ENCODE measurements at places on chromosomes 5 and 9.

DNA sequence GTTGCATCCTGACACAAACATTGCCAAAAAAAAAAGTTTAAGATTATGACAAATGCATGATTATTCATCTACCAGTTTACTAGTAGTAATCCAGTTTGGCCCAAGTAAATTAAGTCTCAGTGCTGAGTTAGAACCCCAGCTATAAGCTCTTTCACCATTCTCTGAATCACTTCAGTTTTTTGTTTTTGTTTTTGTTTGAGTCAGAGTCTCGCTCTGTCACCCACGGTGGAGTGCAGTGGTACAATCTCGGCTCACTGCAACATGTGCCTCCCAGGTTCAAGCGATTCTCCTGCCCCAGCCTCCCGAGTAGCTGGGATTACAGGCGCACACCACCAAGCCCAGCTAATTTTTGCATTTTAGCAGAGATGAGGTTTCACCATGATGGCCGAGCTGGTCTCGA is 1.5 kb upstream of the PCYOX1L start:
- no peak for DNase-seq

DNA sequence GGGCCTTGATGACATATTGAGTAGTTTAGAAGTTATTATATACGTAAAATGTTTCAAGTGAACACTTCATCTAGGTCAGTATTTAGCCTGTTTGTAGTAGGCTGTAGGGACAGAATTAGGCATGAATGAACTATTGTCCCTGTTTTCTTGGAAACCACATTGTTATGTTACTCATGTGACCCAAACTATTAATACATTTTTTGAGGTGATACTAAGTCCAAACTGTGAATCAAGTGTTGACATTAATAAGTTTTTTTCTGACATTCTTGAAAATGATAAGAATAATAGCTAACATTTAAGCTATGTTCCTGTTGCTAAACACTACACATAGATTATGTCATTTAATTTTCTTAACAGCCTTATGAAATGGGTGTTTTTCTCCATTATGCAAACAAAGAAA is 1642.7 kb upstream of the WWC1 start:
- no peak for DNase-seq

DNA sequence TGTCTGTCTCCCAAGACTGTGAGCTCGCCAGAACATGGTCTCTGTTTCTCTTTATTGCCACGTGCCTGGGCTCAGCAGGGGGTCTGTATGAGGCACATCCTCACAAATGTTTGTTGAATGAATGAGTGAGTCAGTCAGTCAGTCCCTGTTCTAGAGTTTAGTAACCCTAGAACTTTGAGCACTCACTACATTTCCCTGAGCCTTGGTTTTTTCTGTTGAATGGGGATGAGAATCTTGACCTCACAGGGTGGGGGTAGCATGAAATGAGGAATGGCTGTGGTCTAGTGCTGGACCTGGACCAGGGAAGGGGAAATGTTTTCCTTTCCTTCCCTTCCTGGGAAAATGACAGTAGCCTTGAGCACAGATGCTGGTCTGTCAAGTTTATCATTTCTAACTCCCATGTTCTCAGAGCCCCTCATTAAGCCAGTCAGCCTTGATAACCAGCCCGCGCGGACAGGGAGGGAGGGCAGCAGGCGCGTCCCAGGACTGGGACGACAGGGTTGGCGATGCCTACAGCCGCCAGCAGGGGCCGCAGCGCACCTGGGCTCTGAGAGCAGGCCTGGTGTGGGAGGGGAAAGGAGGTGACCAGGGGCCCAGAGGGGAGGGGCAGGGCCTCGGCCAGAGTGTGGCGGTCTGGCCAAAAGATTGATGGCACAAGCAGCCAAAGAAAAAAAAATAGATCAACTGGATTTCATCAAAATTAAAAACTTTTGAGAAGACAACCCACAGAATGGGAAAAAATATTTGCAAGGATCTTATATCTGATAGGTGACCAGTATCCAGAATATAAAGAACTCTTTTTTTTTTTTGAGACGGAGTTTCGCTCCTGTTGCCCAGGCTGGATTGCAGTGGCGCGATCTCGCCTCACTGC is 24.1 kb upstream of the WNK2 start:
- DNase-seq: peak; percentile 95

DNA sequence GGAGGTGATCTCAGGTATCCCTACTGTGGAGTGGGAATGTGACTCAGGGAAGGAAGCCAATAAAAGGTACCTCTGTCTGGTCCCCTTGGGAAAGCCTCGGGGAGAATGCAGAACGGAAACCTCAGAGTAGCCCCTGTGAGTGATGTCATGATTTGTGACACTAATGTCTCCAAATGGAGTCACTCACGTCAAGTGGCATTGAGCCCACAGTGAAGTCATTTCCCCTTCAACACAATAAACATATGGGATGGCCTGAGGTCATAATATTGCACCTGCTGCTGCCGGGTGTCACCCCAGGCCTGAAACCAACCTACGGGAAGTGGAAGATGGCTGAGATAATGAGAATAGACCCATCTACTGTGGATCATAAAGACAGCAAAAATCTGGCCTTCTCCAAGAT is 75.9 kb upstream of the GOLM1 start:
- DNase-seq: no peak

- DNase-seq: no peak
Observed at GRCh38 chr9:446074-446699, 231.5 kb downstream of the DOCK8 start.

- DNase-seq: no peak
Observed at GRCh38 chr5:54728588-54728915, 211.0 kb downstream of the SNX18 start.

DNA sequence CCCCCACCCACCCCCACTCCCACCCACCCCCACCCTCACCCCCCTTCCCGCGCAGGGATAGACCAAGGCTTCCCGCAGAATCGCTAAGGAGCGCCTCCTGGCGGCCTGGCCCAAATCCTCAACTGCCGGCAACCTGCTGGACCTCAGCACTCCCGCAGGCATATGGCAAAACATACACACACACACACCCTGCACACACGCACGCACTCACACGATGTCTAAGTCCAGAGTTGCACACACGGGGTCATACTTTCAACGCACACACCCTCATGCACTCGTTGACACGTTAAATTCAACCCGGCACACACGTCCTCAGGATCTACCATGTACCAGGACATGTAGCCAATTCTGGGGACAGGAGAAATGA is 1.7 kb downstream of the CPLX2 start:
- DNase-seq: peak; percentile 79

DNA sequence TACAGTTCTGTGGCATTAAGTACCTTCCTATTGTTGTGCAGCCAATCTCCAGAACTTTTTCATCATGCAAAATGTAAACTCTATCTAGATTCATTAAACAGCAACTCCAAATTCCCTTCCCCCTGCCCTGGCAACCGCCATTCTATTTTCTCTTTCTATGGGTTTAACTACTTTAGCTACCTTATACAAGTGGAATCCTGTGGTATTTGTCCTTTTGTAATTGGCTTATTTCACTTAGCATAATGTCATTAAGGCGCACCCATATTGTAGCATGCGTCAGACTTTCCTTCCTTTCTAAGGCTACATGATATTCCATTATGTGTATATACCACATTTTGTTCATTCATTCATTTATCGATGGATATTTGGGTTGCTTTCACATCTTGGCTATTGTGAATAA is 142.4 kb downstream of the CAAP1 start:
- DNase-seq: no peak

DNA sequence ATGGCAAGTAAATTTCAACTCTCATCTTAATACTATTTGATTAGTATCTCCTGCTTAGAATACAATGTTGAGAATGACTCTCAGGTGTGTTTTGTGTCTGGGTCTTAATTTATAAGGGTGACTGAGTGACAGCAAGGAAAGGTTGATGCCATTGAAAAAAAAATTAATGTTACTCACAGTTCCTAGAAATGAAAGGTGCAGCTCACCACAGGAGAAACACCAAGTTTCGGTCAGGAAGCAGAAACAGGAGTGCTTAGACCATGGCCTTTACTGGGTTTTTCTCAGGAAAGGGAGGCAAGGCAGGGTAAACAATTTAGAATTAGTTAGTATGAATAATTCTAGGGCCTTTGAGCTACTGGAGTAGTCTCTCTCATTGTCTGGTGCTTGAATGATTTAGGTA is 159.2 kb upstream of the C9orf72 start:
- no peak for DNase-seq

- no peak for DNase-seq
Observed at GRCh38 chr9:121246821-121247561, 21.0 kb upstream of the GSN start.

DNA sequence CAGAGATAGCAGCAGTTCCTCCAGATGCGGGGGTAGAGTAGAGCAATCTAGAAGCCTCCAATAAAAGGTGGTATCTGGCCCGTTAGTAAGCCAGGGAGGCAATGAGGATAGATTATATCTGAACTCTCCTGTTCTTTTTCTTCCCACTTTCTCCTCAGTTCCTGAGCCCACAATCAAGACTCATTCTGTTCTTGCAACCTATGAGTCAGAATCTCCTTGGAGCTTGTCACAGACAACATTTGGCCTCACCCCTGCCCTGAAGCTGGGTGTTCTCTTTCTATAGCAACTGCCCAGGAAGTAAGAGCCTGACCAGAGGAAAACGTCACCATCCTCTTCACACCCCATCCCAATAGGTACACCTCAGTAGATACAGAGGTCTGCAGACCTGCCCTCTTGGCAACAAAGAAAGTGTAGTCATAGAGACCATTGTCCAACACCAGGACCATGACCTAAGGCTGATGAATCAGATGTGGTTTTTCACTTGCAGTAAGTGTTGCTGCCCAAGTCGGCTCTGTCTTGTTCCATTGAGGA is 76.3 kb upstream of the PCA3 start:
- DNase-seq: no peak

DNA sequence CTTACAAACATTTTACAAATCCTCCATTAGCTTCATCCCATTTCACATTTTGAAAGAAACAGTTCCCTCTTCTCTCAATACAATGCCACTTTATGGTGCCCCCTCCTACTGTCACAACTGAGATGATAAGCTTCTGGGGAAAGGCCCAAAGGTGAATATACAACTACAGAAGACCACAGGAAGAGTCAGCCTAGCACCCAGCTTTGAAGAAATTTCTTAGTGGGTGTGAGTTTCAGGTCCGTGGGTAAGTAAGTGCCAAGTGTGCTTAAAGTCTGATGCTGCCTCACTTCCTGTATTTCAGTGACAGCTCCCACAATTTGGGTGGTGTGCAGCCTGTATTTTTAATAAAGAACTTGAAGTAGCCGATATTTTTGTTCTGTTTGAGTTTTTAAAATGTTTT is 68.1 kb downstream of the ARHGEF28 start:
- DNase-seq: no peak

DNA sequence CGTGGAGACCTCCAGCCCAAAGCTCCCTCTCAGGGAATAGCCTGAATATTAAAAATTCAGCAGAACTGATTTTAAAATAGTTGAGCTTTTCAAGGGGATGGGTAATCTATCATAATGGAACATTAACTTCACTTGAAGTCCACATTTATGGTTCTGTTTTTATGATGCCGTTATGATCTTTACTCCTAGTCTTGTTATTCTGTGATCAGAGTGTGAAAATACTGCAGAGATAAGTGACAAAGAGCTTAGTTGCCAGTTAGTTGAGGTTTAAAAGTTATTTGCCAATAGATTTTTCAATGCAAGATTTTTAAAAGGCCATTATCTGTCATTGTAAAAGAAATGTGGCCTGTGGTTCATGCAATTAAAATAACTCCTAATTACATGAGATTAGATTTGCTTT is 189.9 kb upstream of the RGMB start:
- no peak for DNase-seq

GRCh38 chr5:181224390-181225229 is 1.5 kb downstream of the TRIM41 start:
- no peak for DNase-seq

GRCh38 chr9:135664801-135665794 is 2.0 kb downstream of the LCN9 start:
- DNase-seq: no peak

DNA sequence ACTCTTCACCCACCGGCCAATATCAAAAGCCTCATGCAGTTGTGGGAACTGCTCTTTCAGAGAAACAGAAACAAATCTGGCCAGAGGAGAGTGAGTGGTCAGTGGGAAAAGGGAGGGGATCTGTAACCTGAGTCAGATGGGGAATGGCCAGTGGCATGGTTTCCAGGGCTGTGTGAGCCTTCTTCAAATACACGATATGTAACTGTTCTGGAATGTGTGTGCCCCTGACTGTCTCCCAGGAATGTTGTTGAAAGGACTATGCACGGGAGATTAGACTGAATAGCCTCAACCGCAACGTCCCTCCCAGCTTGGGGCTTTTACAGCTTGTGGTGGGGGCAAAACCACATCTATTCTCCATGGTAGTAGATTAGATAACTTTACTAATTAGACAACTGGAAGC is 60.8 kb downstream of the SH3TC2 start:
- peak; percentile 59 for DNase-seq

- no peak for DNase-seq
Observed at GRCh38 chr5:132447196-132447595, 43.4 kb downstream of the IRF1 start.

DNA sequence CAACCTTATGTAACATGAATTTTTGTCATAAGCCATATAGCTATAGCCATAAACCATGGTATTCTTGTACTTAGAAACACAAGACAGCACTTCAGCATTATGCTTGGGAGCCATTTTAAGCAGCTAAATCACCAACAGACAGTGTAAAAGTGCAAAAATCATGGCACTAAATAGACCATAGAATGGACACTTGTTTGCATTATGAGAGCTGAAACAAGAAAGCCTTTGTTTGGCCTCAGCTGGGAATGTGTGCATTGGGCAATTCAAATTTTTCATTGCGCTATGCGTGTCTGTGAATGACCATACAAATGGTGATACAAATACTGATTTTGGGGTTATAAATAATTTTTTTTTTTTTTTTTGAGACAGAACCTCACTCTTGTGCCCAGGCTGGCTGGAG is 23.7 kb downstream of the KDM4C start:
- no peak for DNase-seq

DNA sequence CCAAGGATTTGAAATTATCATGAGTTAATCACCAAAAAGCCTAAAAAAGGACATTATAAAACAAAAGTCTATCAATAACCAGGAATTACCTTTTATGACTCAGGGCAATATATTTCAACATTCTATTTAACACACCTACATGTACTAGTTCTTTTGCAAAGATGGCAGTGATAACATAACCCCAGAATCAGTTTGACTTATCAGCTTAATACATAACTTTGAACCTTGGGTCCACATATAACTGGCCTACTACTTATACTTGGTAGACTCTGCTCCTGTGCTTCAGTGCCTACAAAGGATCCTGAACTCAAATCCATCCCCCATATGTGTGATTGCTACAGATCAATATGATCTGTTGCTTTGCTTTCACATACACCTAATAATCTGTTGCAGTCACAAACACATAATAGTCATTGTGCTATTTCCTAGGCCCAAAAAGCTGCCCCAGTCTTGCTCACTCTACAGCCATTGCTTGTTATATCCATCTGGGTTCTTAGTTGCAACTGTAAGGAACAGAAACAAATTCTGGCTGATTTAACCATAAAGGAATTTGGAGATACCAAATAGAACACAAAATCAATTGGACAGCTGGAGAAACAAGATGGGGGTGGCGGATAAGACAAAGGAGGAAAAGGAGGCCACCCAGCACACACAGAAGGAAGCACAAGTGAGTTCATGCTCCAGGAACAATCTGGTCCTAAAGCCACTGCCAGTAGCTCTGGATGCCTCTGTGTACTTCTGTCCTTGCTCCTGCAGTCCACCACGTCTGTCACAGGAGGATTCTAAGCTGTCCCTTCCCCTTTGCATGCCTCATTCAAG is 25.5 kb downstream of the DEPDC1B start:
- DNase-seq: no peak

GRCh38 chr5:97501286-97501964 is 318.4 kb upstream of the RIOK2 start:
- DNase-seq: no peak
